ENCODE measurements at places on chromosomes 3 and 15.
A peak's percentile ranks its signal among the peaks of the same experiment; 100 is the strongest.

DNA sequence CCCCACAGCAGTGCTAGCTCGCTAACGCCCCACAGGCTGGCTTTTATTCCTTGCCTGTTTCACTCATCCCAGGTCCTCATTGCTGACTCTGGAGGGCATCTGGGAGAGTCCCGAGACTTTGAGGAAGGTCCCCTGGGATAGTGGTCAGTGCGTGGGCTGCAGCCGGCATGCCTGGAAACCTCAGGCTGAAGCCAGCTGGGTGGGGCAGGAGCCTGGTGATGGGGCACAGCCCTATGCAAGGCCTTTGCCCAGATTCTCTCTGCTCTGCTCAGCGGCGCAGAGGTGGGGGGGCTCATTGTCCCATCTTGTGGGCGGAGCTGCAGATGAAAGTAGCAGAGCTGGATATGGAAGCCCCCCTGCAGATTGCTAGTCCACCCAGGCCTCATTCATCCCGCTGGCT lies 55.7 kb upstream of the SMAD6 start:
- DNase-seq: no peak

DNA sequence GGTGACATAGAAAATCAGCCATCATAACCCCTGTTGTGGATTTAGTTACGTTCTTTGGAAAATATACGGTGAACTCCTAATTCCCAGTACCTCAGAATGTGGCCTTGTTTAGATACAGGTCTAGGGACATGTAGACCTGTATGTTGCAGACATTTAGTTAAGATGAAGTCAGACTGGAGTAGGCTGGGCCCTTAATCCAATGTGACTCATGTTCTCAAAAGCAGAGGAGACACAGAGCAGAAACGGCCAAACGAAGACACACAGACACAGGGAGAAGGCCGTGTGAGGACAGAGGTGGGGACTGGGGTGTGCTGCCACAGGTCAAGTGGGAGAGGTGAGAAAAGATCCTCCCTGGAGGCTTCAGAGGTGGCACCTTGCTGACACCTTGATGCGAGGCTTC lies 119.0 kb upstream of the PROK2 start:
- no peak for DNase-seq

- no peak for DNase-seq
Observed at GRCh38 chr15:61036136-61036535, 193.0 kb downstream of the RORA start.

DNA sequence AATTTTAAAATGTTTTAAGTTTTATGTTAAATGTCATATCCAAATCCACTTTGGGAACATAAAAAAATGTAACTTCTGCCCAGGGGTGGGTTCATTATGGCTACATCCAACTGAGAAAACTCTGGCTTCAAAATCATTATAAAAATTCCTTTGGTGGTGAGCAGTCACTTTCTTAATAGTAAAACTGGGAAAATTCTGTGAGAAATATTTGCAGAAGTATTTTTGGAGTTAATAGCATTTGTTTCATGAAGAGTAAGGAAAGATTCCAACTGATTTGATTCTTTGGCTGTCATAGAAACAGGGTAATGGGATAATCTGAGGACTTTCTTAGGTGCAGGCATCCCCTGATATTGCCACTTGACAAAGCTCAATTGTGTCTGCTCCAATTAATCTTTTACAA lies 38.8 kb downstream of the CPA3 start:
- no peak for DNase-seq

GRCh38 chr15:99102332-99103235 lies 2.3 kb upstream of the SYNM start:
- DNase-seq: peak; percentile 7

DNA sequence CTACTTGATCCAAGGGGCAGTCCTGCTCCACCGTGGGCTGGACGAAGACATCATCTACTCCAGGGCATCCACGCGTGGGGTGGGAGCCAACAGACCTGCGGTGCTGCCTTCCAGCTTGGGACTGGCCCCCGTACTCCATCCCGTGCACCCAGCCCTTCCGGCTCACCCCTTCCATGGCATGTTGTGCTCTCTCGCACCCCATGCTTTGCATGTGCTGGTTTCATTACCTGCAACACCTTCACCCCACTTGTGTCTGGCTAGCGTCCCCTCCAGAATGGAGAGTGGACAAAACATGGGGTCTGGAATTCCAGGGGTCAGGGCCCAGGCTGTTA lies 30.2 kb downstream of the SEMA7A start:
- no peak for DNase-seq

DNA sequence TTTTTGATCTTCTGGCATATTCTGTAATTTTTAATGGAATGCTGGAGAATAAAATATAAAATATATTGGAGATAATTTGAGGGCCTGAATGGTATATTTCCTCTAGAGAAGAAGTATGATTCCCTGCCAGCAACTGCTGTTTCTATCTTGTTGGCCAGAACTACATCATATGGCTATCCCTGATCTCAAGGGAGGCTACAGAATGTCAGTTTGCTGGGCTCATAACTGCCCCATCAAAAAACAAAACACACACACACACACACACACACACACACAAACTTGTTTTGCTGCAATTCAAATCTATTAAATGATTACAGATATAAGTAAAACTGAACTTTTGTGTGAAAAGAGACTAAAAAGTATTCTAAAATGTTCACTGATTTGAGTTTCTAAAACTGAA lies 51.0 kb downstream of the RASA2 start:
- DNase-seq: no peak

DNA sequence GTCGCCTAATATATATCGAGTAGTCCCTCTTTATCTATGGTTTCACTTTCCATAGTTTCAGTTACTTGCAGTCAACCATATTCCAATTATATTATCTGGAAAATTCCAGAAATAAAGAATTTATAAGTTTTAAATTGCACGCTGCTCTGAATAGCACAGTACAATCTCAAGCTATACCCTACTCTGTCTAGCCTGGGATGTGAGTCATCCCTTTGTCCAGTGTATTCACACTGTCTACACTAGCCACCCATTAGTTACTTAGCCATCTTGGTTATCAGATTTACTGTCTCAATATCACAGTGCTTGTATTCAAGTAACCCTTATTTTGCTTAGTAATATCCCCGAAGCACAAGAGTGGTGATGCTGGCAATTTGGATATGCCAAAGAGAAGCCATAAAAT lies 72.1 kb upstream of the EOMES start:
- no peak for DNase-seq

DNA sequence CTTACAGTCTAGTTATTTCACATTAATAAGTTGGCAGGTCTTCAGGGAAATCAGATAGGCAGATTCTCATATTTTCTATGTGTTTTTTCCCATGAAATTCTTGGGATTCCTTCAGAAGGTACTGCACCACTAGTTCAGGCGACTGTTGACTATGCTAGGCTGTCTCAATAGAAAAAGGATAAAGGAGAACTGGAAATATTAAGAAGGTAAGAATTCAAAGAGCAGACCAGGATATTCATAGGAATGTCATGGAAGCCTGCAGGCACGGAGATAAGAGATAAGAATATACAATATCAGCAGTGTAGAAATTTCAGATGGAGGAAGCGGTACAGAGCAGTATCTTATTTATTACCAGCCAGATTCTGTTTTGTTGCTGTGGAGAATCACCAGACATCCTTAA lies 432.1 kb upstream of the MDFIC2 start:
- DNase-seq: no peak

GRCh38 chr15:74330861-74331408 lies 36.5 kb downstream of the CYP11A1 start:
- DNase-seq: no peak

GRCh38 chr3:15903164-15903563 lies 105.4 kb upstream of the ANKRD28 start:
- DNase-seq: peak; percentile 12

DNA sequence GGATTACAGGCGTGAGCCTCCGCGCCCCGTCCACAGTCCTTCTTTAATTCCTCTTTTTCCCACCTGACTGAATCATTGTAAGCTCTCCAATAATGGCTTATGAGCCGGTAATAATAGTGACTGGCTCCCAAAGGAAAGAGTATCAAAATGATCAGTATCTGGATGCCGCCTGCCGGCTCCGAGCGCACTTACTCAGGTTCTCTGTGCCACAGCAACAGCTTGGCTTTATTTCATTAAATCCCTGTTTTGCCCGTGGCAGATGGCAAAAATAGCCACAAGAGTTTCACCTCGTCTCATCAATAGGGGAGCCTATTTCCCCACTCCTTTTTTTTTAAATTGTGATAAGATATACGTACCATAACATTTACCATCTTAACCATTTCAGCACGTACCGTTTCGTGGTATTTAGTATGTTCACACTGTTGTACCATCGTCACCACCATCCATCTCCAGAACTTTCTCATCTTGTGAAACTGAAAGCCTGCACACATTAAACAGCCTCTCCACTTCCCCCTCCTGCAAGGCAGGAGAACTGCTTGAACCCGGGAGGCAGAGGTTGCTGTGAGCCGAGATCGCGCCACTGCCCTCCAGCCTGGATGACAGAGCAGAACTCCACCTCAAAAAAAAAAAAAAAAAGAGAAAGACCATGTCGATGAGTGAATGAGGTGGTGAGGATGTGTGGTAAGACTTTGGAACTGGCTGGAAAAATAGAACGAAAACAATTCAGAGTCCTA lies 80.7 kb upstream of the DLG1 start:
- no peak for DNase-seq

- no peak for DNase-seq
Observed at GRCh38 chr15:74777769-74778598, 3.9 kb upstream of the CSK start.

DNA sequence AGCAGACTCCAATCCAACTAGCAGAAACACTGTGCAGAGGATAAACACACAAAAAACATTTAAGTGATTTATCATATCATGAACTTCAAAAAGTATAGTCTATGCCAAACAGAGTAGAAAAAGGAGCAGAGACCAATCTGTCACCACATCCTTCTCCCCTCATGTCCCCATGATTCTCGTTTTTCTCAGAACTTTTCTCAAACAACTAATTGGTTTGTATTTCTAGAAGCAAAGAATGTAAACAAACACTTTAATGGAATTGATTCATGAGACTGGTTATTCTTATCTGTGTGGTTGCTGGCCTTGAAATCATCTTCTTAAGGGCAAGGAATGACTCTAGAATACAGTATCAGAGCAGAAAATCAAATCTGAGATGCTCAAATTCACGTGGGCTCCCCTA lies 294.2 kb upstream of the THBS1 start:
- DNase-seq: peak; percentile 57

DNA sequence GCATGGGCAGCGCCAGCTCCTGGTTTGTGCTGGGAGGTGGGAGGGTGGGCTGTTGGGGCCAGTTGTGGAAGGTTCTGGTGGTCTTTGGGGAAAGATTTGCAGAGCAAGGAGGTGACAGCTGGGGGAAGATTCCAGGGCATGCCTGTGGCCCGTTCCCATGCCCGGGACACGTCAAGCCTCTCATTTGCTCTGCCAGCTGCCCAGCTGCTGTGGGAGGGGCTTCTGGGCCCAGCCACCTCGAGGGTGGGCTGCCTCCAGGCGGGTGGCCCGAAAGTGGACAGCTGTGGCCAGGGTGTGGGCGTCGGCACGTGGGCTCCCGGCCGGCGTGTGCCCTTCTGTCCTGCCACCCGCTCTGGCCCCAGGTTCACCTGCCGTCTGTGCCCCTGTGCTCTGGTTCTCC lies 17.2 kb downstream of the PLXNA1 start:
- DNase-seq: no peak

DNA sequence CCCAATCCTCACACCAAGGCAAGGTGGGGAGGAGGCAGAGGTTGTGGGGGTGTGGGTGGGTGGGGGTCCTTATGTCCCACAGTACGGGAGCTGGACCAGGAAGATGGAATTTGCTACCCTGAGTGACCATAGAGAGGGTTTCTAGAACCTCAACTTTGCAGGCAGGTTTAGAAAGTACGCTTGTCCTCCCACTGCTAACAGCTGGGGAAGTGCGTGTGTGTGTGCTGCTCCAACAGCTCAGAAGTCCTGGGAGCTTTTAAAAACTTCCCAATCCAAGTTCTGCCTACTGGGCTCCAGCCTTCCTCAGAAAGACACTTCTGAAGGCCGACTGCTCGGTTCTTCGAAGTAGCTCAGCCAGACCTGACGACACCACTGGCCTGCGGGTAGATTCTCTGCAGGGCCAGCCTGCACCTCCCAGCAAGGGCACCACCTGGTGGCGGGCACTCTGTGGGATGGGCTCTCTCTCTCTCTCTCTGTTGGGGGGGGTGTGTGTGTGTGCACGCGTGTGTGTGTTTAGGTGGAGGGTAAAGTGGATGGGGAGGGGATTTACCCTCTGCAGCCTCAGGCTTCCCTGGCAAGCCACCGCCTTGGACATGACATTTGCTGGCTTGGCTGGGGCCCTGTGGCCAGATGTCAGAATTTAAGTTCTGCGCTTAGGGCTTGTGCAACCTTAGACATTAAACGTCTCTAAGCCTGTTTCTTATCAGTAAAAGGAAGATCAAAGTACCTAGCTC lies 15.6 kb downstream of the TMEM158 start:
- DNase-seq: peak; percentile 84

- DNase-seq: no peak
Observed at GRCh38 chr15:78695854-78696253, 54.8 kb upstream of the CHRNB4 start.
